Activated naive CD8-positive, alpha-beta T cell treated with anti-CD3 and anti-CD28 coated beads for 36 hours (primary cell): ENCODE measurements at places on chromosomes 16 and 17.

GRCh38 chr17:37051833-37052232, 103.1 kb downstream of the AATF start:
- no peak for DNase-seq

DNA sequence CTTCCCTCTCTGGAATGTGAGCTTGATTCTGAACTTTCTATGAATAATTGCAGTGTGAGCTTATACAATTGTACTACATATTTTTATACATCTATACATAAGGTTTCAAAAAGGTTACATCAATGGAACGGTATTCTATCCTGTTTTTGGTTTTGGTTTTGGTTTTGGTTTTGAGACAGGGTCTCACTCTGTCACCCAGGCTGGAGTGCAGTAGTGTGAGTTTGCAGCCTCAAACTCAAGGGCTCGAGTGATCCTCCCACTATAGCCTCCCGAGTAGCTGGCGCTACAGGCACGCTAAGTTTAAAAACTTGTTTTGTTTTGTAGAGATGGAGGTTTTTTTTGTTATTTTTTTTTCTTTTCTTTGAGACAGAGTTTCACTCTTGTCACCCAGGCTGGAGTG, 1.1 kb downstream of the CTRB1 start:
- peak; percentile 31 for DNase-seq

DNA sequence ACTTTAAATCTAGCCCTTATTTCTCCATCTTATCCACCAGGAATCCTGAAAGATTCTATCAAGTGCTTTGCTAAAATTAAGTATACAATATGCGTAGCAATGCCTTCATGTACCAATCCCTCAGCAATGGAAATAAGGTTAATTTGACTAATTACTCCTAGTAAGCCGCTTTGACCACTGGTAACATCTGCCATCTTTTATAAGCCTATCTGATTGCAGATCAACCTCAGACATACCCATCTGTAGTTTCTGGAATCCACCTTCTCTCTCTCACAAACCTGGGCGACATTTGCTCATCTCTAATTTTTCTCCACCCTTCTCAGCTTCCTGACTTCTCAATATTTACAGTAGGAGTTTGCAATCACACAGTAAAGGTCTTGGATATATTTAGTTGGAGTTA, 138.8 kb upstream of the CRHR1 start:
- no peak for DNase-seq

DNA sequence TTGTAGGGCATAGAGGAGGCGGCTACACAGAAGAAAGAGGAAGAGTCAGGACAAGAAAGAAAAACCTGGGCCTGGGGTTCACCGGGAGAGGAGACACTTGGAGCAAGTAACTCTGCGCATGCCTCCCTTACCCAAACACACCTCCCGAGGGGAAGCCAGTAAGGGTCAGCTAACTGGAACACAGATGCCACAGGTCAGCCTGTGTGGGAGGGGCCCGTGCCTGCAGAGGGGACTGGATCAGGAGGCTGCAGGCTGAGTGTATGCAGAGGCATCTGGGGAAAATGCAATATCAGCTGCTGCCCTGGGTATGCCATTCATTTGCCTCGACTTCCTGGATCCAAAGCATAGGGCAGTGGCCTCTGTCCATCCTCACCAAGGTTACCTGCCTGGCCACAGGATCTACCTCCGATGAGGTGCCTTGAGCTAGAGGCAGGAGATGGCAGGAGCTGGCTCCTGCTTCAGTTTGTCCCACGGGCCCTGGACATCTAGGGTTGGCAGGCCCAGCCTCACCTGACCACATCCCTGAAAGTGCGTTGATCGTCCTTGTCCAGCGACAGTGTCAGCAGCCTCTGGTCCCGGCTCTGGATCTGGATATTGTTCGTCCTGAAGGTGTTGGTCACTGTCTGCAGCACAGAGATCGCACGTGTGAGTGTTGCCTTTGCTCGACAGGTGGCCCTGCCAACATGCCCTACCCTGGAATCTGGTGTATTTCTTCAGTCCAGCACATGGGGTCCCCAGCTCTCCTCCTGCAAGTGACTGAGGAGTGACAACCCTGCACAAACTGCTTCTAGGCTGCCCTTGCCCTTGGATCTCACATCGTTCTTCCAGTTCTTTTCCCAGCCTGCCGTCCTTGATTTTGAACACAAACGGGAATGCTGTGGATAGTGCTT, 4.6 kb upstream of the MFSD6L start:
- DNase-seq, result no peak

DNA sequence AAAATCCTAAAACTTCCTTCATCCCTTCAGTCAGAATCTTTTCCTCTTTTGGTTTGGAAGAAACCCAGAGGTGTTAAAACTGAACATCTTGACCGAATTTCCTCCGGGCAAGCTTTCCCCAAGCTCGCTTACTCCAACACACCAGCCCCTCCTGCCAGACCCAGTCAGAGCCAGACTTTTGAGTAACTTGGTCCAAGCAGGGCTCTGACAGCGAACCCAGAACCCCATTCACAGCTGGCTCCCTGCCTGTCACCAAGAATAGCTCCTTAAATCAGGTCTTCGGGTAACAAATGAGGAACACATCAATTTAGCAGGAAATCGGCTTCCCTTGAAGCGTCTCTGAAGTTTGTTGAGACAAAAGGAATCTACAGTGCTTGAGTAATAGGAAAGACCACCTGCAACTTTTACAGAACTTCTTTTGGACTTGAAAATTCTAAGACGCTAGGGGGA, 27.3 kb downstream of the GAS7 start:
- no peak for DNase-seq

DNA sequence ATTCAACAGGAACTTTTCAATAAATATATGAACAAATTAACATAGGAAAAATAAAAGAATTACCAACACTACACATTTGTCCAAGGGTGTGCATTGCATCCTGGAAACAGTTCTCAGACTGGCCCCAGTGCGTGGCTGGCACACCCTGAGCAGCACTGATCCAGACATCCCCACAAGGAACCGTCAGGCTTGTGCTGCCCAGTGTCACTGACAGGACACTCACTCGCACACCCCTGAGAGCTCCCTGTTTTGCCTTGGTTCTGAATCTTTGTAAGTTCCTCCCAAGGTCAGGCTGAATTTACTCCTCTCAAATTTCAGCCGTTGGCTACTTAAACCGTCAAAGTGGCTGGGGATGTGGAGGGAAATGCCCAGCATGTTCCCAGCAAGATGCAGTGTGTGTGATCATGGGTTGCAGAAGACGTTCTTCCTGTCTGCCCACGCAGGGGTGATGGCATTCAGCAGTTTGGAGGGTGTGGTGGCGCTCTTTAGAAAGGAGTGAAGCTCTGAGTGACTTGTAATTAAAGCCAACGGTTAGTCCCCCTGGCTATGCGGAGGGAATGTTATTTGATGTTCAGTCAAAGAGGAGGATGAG, 1.7 kb downstream of the MT2A start:
- peak; percentile 80 for DNase-seq

DNA sequence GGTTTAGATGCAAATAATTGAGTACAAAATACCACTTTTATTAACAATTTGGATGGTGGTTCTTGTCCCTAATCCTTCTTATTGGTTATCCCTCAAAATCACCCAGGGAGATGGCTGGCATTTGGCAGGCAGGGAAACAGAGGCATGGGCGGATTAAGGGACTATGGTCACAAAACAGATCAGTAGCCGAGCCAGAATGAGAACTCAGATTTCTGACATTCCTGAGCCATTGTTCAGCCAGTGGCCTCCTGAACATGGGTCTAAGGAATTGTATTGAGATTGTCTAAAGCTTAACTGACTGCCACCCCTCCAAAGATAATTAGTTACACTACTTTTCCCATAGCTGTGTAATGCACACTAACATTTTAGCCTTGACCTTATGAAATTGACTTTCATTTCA, 88.4 kb downstream of the CHD9NB start:
- no peak for DNase-seq

DNA sequence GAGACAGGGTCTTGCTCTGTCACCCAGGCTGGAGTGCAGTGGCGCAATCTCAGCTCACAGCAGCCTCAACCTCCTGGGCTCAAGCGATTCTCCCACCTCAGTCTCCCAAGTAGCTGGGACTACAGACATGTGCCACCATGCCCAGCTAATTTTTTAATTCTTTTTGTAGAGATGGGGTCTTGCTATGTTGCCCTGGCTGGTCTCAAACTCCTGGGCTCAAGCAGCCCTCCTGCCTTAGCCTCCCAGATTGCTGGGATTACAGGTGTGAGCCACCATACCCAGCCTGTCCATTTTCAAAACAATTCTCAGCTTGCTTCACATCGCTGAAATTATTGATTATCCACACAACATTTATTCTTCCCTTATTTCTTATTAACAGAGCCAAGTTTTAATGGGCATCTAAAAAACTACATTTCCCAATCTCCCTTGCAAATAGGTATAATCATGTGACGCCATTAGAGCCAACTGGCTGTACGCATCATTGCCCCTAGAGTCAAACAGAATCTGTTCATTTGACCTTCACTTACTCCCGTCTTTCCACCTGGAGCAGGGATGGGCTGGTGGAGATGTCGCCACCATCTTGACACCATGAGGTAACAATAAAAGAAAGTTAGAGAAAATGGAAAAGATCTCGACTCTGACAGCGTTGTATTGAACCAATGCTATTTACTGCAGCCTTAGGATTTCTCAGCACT, 148.0 kb upstream of the FOXF1 start:
- no peak for DNase-seq

DNA sequence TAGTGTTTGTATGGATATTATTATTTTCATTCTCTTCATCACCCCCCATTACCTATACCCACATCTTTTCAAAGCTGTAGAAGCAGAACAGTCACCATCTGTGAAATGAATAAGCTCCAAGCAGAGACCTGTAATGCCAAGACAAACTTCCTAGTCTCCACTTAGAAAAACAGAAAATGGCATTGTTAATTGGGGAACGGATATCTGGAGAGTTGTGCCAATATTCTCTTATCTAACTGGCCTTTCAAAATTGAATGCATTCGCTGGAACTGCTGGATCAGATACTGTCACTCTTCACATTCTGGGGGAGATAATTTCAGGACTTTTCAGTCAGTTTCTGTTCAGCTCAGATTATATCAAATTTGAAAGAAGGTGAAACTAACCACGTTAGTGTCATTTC, 464.4 kb upstream of the GOT2 start:
- no peak for DNase-seq

- DNase-seq, result no peak
Measured at GRCh38 chr16:74887084-74887483, 97.8 kb downstream of the WDR59 start.

DNA sequence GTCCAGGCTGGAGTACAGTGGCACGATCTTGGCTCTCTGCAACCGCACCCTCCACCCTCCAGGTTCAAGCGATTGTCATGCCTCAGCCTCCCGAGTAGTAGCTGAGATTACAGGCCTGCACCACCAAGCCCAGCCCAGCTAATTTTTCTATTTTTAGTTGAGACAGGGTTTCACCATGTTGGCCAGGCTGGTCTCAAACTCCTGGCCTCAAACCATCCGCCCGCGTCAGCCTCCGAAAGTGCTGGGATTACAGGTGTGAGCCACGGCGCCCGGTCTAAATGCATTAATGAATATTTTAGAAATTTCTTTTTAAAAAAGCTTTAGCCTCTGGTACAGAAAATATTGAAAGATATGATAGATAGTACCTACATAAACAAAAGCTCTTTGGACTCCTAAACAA, 95.0 kb downstream of the DNAH9 start:
- no peak for DNase-seq
